ENCODE measurements at places on chromosomes 7 and 10. TPM values are rescaled to one million over a fixed set of nuclear protein-coding genes. Genes with fewer than 3 reads are reported as not detected.

DNA sequence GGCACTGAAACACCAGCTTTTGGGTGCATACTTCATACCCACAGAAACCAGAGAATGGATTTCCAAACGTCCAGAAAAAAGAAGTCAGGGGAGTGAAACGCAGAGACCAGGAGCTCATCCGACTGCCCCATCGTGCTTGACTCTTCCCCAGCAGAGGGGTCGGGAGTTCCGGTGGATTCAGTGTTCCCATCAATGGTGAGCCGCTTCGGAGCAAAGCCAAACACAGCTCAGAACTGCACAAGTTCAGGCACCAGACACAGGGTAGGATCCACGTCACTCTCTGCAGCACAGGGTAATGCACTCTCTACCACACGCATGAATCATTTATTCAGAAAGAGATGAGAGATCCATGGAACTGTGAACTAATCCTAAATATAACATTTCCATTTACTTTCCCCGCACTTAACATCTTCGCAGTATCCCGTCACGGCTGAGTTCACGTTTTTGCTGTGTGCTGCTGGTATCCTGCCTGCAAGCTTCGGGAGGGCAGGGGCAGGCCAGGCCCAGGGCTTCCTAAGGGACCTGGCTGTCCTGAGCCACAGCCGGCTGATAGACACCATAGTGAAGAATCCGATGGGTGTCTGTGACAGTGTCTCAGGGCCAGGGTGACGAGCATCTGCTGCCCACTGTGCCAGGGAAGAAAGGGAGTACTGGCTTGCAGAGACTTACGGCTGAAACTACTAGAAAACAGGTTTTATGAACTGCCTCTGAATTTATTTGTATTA is 545.3 kb downstream of the PTPRN2 start:
- H3K4me1 ChIP-seq: no peaks in the 10 kb centered on the region
- peaks cover 1% of the 10 kb centered on the region for H3K36me3 ChIP-seq
- no peak for DNase-seq
- H3K27me3 ChIP-seq: peaks cover 3% of the 10 kb centered on the region

DNA sequence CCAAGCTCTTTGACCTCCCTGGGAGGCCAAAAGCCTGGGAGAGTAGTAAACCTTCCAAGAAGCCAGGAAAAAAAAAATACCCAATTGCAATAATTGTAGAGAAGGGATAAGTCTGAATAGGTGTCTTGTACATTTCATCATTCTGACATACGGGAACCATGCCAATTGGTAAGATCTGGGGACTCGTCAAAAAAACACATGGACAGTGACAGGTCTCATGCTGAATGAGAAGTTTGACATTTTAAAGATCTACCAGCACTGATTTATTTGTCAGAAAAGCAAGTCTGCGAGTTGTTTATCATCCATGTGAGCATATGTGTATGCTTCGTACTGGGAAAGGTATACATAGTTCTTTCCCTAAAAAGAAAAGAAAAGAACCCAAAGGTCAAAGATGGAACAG is 4.1 kb upstream of the ITGA8 start:
- H3K27ac ChIP-seq: no peak overlapping the region
- no peaks in the 10 kb centered on the region for H3K36me3 ChIP-seq
- no peak for DNase-seq
- peaks cover 33% of the 10 kb centered on the region for H3K27me3 ChIP-seq
- no peak overlapping the region for H3K4me3 ChIP-seq
- no peaks in the 10 kb centered on the region for H3K4me1 ChIP-seq

DNA sequence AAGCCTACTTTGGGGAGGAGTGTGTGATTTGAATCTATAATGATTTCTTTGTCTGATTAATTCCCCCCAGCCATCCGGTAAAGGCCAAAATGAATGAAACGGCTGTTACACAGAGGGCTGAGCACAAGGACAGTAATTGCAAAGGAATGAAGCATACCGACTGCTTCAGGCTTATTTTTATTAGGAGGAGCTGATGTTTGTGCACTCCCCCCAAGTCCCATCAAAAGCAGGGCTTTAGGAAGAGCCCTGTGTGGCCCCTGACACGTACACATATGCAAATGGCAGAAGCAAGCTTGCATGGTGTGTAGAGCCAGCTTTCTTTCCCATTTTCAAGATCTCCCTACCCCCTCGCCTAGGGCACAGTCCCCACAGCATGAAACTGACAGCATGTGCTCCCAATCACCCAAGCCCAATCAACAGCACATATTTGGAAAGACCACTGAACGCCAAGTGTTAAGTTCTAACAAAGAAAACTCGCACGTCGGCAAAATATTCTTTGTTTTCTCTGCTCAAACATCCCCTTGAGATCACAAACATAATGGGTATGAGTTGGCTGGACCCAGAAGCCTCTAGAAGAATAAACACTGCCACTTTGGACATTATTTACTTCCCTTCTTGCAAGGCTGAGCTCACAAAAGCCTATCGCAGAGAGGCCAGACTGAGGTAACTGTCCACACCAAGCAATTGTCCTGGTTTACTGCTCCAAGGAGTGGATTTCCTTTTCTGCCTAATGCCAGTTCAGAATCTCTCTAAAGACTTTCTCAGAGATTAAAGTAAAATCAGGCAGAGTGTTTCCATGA is 143.0 kb downstream of the CUBN start:
- DNase-seq: no peak
- no peak overlapping the region for H3K27ac ChIP-seq
- H3K36me3 ChIP-seq: no peaks in the 10 kb centered on the region
- H3K27me3 ChIP-seq: no peaks in the 10 kb centered on the region
- H3K4me3 ChIP-seq: no peak overlapping the region

DNA sequence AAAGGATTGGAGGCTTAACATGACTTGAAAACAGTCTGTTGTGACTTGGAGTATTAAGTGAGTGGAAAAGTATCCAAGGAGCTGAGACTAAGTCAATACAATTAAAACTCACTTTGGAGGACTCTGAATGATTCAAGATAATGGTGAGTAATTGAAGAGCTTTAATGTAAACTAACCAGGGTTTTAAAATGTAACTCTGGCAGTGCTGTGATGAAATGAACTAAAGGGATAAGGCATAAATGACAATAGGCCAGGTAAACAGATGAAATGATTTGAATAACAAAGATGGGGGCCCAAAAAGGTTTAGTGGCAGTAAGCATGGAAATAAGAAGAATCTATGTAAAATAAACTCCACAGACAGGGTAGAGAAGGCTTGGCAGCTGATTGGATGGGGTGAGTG is 316.5 kb upstream of the CACNA2D1 start:
- H3K27me3 ChIP-seq: no peaks in the 10 kb centered on the region
- no peak overlapping the region for H3K27ac ChIP-seq
- no peak overlapping the region for H3K4me3 ChIP-seq
- DNase-seq: no peak
- no peaks in the 10 kb centered on the region for H3K4me1 ChIP-seq

DNA sequence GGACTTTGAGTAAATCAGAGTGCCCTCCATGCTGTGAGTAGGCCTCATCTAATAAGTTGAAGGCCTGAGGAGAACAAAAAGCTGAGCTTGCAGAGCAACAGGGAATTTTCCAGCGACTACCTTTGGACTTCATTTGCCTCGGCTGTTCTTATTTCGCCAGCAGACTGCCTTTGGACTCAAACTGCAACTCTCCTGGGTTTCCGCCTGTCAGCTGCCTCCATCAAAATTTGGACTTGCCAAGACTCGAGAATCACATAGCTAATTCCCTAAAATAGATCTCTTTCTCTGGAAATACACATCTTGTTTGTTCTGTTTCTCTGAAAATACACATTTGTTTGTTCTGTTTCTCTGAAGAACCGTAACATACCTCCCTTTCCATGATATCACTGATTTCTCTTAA is 93.8 kb downstream of the ITGB8 start:
- H3K27me3 ChIP-seq: no peaks in the 10 kb centered on the region
- no peaks in the 10 kb centered on the region for H3K36me3 ChIP-seq

DNA sequence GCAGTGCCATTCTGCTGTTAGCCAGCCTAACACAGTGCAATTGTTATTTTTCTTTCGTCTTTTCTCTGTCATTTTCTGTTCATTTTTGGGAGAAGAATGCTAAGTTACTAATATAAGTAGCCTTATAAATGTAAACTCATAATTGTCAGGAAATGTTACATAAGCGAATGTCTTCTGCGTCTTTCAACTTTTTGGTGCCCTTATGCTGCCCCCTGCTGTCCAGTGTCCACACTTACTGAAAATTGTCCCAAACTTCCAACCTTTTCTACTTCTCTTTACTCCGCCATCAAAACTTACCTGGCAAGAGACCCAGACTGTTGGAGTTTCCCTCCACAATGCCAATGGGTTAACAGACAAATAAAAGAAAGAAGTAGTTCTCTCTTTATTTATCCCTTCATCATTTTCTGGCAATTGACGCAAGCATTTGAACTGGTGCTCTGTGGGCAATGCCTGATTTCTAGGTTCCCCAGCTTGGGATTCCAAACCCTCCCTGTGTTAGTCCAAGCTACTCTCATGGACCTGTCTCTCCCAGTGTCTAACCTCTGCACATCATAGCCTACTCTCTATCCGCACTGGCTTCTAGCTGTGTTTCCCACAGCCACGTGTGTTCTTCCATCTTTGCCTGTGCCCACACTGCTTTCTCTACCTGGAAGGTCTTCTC is 21.0 kb upstream of the EPC1 start:
- peak overlapping the region; percentile 14 for H3K4me3 ChIP-seq
- no peaks in the 10 kb centered on the region for H3K27me3 ChIP-seq
- H3K36me3 ChIP-seq: peaks cover 11% of the 10 kb centered on the region

DNA sequence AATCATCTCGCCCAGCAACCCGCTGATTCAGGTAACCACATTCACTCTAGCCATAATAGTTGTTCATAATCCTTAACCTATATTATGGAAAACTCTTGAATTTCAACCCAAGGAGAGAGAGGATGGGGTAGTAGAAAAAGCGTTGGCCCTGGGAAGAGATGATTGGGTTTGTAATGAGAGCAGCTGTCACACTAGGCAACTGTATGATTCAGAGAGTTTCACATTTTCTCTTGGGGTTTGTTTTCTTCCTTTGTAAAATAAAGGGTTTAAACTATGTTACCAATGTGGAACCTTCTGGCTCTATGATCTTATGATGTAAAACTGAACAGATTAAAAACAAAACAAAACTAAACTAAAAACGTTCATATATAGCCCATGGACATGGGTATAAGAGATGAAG is 705.2 kb upstream of the IGFBP3 start:
- H3K4me1 ChIP-seq: no peaks in the 10 kb centered on the region
- no peaks in the 10 kb centered on the region for H3K36me3 ChIP-seq
- no peak overlapping the region for H3K4me3 ChIP-seq
- DNase-seq: no peak
- H3K27ac ChIP-seq: no peak overlapping the region

DNA sequence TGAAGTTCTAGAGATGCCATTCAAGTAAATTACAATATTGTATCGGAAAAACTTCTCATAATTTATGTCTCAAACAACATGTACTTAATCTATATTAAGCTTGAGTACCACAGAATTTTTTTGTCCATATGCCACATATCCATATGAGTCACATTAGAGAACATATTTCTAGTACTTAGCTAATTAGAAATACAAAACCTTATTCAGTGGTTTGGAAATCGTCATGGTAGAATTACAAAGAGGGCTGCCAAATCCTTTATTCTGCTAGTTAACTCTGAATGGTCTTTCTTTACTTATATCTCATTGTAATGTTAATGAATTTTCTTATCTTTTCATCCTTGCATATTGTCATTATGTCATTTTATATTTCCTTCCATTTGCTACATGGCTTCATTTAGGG is 9.0 kb upstream of the VIM start:
- H3K4me3 ChIP-seq: no peak overlapping the region
- peak overlapping the region; percentile 56 for H3K27ac ChIP-seq
- H3K36me3 ChIP-seq: peaks cover 12% of the 10 kb centered on the region
- H3K27me3 ChIP-seq: no peaks in the 10 kb centered on the region
- no peak for DNase-seq

GRCh38 chr10:73759512-73760115 is 15.4 kb downstream of the SEC24C start:
- H3K4me3 ChIP-seq: no peak overlapping the region
- peak overlapping the region; percentile 71 for H3K27ac ChIP-seq
- peak; percentile 31 for DNase-seq
- H3K36me3 ChIP-seq: peaks cover 15% of the 10 kb centered on the region

- no peaks in the 10 kb centered on the region for H3K27me3 ChIP-seq
- H3K36me3 ChIP-seq: peaks cover 15% of the 10 kb centered on the region
- peaks cover 6% of the 10 kb centered on the region for H3K4me1 ChIP-seq
- H3K4me3 ChIP-seq: no peak overlapping the region
- no peak for DNase-seq
Observed at GRCh38 chr7:135597926-135598305, 40.2 kb downstream of the NUP205 start.

DNA sequence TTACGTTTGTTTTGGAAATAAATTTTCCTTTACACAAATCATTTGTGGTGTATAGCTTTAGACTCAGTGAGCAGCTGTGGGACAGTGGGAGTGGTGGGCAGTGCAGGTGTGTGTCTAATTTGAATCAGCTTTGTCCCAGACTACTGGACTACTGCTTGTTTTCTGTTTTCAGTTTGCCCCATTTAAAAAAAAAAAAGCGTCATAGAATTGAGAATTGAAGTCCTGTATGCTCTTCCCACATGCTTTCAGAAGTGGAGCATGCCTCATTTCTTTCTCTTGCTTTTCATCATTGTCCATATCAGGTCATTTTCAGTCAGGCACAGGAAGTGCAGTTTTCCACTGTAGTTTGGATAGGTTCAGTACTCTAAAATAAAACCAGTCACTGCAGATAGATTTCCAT is 66.1 kb downstream of the SHH start:
- H3K4me3 ChIP-seq: no peak overlapping the region
- peak overlapping the region; percentile 13 for H3K27ac ChIP-seq
- H3K27me3 ChIP-seq: no peaks in the 10 kb centered on the region
- peaks cover 45% of the 10 kb centered on the region for H3K36me3 ChIP-seq

DNA sequence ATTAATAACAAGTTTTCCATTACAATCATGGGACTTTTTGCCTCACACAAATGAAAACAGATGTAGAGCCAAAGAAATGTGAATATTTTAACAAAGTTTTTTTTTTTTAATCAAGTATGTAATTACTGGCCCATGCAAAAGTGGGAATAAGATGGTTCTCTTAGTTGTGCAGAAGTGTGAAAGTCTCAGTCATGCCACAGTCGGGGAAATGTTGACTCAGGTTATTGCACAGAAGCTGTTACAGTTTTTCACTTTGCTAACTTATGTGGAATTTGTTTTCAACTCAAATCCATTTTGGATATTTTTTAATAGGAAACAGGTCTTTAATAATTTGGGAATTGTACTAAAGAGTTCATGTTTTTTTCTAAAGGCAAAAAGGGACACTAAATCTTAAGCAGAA is 44.0 kb upstream of the CAV2 start:
- DNase-seq: no peak
- H3K27me3 ChIP-seq: peaks cover 13% of the 10 kb centered on the region
- H3K27ac ChIP-seq: no peak overlapping the region
- H3K4me1 ChIP-seq: no peaks in the 10 kb centered on the region
- no peak overlapping the region for H3K4me3 ChIP-seq

- H3K27ac ChIP-seq: peak overlapping the region; percentile 64
- peak; percentile 27 for DNase-seq
- peaks cover 1% of the 10 kb centered on the region for H3K36me3 ChIP-seq
Observed at GRCh38 chr7:33108554-33109004, 625 bp downstream of the RP9 start.

The EPO gene
- total RNA-seq: not detected

The ATRNL1 gene
- 1.0 TPM for total RNA-seq

The CYP2E1 gene
- not detected for total RNA-seq

The BAZ1B gene
- total RNA-seq: 108 TPM

The LARP4B gene
- total RNA-seq: 106 TPM

The LBX1 gene
- not detected for total RNA-seq

The EPHB4 gene
- total RNA-seq: 2.9 TPM

The SGCE gene
- 0.19 TPM for total RNA-seq

The PSD gene
- total RNA-seq: 7.6 TPM

The ZNF503 gene
- total RNA-seq: 0.33 TPM

All from activated naive CD8-positive, alpha-beta T cell treated with anti-CD3 and anti-CD28 coated beads for 36 hours (primary cell).